ENCODE measurements at places on chromosomes 3 and 15.

- no peak for DNase-seq
Observed at GRCh38 chr3:160612386-160613075, 47.2 kb upstream of the KPNA4 start.

DNA sequence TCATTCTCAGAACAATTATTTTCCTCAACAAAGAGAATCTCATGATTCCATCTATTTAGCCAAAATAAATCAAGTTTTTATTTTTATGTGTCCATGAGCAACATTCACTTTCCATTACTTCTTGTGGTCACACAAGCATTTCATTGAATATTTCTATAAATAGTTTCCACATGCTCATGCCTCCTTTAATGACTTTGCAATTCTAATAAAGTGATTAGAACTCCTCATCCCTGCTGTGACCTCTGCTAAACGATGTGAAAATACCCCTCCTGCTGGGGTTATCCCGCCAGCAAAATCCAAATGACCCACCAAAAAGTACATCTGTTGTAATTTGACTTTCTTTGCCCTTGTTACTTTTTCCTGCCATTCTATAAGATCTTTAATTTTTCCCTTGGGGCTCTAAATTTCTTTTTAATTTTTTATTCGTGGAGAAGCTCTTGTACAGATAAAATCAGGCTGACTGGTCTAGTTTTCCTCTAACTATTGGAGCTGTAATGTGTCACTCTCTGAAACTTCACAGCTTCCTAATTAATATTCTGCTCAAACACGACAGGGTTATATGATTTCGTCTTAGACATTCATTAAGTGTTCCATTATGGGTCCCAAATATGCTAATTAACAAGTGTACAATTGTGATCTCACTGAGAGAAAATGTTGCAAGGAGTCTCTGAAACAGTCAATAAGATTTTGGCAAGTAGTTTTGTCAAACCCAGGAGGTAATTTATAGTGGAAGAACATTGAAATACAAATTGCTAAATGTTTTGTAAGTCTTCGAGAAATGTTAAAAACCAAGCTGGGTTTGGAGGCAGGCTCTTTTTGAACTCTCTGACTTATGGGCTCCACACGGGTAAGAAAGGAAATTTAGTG is 533.1 kb upstream of the NAALADL2 start:
- DNase-seq = no peak

DNA sequence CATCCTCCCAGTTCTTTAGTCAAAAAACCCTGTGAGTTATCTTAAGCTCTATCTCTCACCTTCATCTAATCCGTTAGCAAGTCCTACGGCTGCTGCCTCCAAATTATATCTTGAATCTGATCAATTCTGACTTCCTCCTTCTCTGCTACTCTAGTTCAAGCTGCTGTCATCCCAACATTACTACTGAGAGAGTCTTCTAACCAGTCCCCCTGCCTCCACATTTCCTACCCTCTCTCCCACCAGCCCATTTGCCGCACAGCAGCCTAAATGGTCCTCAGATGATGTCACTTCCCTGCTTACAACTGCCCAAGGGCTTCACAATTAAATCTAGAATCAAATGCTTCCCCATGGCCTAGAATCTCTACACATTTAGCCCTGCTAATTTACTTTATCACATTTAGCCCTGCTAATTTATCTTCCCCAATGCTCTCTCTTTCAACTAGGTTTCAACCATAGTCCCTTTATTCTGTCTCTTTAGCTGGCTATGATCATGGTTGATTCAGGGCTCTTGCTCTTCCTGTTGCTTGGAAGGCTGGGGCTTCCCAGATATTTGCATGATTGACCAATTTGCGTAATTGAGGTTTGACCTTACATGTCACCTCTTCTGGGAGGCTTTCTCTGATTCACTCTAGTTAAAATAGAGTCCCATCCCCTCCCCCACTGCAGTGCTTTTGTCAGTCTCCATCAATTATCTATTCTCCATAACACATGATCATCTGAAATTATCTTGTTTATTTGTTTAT is 11.0 kb upstream of the ARL14 start:
- no peak for DNase-seq

- DNase-seq = no peak
Observed at GRCh38 chr3:7800006-7800780, 701.4 kb upstream of the LMCD1 start.

DNA sequence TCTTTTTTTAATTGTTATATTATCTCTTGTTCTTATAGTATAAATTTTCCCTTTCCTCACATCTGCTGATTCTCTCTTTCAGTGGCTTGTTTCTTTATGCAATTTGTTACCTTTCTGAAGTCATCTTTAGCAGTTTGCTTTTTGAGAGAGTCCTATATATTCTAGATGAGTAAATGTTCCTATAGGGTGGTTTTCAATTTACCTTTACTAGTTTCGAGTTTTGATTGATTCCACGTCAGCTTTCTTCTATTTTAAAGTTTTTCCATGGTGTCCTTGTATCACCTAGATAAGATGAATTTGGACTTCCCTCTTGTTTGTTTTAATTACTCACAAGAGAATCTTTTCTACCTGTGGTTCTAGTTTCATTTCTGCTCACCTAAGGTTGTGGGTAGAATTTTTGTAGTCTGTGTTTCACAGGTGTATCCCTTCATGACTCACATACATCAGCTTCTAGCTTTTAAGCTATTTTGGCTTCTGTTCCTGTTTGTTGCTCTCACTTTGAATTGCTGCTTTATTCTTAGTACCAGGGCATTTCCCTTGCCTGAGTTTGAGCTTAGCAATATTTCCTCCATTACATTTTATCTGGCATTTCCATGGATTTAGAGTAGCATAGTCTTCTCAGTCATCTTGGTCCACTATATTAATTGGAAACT is 6.4 kb downstream of the TEX9 start:
- no peak for DNase-seq

GRCh38 chr3:127716384-127716783 is 43.6 kb downstream of the ABTB1 start:
- DNase-seq = no peak

GRCh38 chr15:85730001-85730820 is 64.5 kb downstream of the KLHL25 start:
- no peak for DNase-seq

DNA sequence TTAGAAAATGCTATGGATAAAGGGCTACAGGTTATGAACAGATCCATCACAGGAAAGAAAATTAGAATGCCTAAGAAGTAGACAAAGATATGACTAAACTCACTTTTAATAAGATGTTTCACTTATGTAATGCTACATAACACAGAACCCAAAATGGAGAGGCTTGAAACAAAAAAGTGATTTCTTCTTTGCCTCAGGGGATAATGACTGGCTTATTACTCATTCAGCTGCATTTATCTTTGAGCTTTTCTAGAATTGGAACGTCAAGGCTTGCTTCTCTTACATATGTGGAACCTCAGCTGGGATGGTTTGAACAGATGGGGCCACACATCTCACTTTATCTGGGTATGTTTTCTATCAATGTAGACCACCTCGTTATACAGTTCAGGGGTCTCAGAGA is 120.6 kb upstream of the EPHA3 start:
- DNase-seq = no peak

DNA sequence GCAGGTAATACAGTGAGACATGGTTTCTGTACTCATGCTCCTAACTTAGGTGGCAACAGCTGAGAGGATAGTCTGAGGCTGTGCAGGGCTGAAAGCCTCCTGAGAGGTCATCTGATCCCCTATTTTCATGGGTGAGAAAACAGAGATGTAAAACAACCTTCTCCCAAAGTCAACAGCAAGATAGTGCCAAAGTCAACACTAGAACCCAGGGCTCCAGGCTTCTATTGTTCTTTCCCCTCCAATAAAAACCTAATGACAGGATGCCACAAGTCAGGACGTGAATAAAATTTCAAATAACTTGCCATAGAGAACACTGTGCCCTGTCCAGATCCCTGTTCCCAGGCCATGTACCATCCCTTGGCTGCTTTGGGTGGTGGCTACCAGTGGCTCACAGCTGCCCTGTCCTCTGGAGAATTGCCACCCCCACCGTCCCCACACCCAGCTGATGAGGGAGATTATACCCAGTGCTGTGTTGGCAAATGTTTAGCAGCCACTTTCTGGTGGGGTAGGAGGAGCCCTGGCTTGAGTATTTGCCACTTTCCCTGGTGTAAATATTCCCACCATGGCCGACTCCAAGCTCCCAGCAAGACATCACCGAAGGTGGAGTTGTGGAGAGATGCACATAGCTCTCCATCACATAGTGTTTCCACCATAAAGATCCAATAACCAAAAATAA is 54.8 kb downstream of the SRGAP3 start:
- no peak for DNase-seq

- no peak for DNase-seq
Observed at GRCh38 chr15:24269166-24269571, 406.4 kb upstream of the NPAP1 start.

DNA sequence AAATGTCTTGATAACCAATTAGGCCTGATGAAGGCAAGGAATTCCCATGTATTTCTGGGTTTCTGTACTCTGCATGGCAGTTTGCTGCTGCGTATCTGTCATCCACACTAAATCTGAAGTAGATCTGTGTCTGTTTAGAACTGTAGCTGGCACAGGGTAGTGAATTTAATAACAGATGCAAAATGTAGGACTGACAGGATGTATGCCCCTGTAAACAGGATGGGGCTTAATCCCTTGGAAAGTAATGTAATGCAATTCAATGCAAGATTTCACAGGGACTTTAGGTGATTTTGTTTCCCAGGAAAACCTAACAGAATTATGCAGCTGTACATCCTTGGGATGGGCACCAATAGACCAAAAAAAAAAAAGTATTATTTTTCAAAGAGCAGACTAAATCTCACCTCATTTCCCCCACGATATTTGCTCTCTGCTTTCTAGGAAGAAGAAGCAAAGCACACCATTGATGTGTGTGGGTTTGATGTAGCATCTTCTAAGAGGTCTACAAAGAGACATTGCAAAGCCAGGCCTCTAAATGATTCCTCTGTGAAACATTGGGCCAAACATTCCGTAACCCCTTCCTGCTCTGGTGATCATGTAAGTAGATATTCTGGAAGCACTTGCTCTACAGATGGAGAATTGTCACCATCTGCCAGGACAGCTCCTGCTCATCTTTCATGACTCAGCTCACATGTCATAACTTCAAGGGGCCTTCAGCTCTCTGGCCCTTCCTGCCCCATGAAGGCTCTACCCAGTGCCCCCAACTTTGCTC is 464.3 kb upstream of the RGMA start:
- DNase-seq = no peak

DNA sequence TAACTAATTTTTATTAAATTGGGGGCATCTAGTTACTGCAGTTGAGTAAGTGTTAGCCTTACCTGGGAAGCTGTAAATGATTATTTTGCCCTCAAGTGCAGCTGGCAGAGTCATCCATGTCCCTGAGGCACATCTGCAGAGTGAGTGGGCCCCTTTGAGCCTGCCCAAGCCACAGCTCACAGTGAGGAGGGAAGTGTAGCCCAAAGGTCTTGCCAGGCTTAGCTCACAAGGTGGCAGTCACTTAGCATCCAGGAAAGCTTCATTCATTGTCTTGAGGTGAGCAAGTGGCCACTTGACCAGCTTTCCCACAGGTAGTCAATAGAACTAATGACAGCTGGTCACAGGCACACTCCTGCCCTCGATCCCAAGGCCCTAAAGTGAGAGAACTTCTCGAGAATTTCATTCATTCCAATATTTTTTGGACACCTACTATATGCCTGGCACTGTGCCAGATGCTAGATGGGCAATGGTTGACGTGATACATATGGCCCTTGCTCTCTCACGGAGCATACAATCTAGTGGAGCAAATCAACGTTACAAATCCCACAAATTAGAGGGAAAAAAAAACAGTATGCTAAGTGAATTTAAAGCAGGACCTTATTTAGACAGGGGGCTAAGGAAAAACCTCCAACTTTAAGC is 163.3 kb upstream of the IL12A start:
- no peak for DNase-seq

GRCh38 chr3:9026320-9027045 is 63.2 kb upstream of the RAD18 start:
- DNase-seq = no peak

- no peak for DNase-seq
Observed at GRCh38 chr3:156611870-156612494, 57.1 kb upstream of the SSR3 start.

DNA sequence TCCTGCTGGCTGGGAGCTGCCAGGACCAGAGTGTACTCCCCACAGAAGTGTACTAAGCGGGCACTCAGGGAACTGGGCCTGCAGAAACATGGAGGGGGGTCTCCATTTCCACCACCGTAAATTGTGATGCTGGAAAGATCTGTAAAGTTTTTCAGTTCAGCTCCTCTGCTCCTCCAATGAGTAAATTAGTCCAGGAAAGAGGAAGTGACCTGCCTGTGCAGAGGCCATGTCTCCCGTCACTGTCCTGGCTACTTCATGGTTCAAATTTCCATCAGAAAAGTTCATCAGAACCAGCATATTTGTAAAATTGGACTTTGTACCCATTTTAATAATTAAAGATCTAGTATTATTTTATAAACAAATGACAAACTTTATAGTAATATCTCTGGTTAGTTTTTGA is 226.7 kb upstream of the THBS1 start:
- no peak for DNase-seq

GRCh38 chr3:31613177-31613576 is 80.5 kb downstream of the STT3B start:
- DNase-seq = no peak

GRCh38 chr3:55484191-55484689 is 2.9 kb downstream of the WNT5A start:
- DNase-seq = no peak

DNA sequence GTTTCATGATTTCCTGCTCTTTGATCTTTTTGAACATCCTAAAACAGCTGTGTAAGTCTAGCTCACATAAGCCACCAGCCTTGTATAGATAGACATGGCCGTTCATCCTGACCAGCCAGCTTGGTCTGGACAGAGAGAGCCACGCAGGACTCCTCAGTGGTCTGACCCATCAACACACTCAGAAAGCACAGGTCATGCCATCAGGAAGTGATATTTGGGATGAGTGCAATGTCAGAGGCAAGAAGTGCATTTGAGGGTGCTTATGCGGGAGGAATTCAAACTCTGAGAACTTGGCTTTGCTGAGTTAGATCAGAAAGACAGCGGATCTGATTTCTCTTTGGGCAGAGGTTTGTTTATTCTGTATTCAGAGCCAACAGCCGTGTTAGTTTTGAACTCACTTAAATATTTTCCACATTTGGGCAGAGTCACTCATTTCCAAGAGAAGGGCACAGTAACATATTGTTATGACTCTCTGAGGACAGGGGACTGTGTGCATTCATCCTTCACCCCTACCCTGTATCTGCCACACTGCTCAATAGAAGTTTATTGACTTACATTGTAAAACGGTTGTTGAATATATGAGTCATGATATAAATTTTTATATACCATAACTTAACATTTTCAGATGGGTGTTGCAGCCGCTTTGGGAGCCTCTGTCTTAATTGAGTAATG is 225.3 kb upstream of the LYSMD4 start:
- no peak for DNase-seq

GRCh38 chr3:65713016-65713415 is 325.7 kb downstream of the MAGI1 start:
- DNase-seq = no peak

- no peak for DNase-seq
Observed at GRCh38 chr3:48655063-48655462, 7.6 kb downstream of the CELSR3 start.
